ENCODE measurements at places on chromosomes 2 and 18. TPM values are rescaled to one million over a fixed set of nuclear protein-coding genes. Genes with fewer than 3 reads are reported as not detected.

Gene DPYSL5
- total RNA-seq = not detected

Gene LOXHD1
- not detected for total RNA-seq

Gene DCDC2C
- not detected for total RNA-seq

Gene NEB
- 0.27 TPM for total RNA-seq

Gene TTN
- not detected for total RNA-seq

Gene STK16
- total RNA-seq = 36.5 TPM

Gene ONECUT2
- total RNA-seq = 0.14 TPM

Gene ATG9A
- 39.2 TPM for total RNA-seq

Gene EHBP1
- total RNA-seq = 59.1 TPM

Gene COL5A2
- total RNA-seq = 22.7 TPM

Gene RFX8
- not detected for total RNA-seq

Gene GPR39
- total RNA-seq = 10.5 TPM

Gene RAPH1
- total RNA-seq = 12.3 TPM

Gene EPB41L5
- 15.2 TPM for total RNA-seq

Gene L3MBTL4
- 1.0 TPM for total RNA-seq

Gene FEV
- not detected for total RNA-seq

Gene RNF144A
- total RNA-seq = 6.5 TPM

Gene ALPG
- not detected for total RNA-seq

Gene TUBA3E
- not detected for total RNA-seq

Gene DDX1
- total RNA-seq = 124 TPM

Gene MRPL44
- 33.2 TPM for total RNA-seq

Gene C2orf66
- total RNA-seq = 0.14 TPM

Gene KIAA2012
- total RNA-seq = not detected

Gene GREB1L
- total RNA-seq = 5.3 TPM

Gene ALK
- not detected for total RNA-seq

Gene HSBP1L1
- 26.1 TPM for total RNA-seq

Gene PLGLB2
- total RNA-seq = 0.24 TPM

Gene EVX2
- total RNA-seq = not detected

Gene SCN1A
- total RNA-seq = not detected

Gene HRH4
- total RNA-seq = 0.04 TPM

Gene MPP4
- 0.88 TPM for total RNA-seq

Gene CCDC68
- total RNA-seq = 3.9 TPM

Gene PAX8
- 7.0 TPM for total RNA-seq

Gene TMEM163
- not detected for total RNA-seq

Gene MYOM1
- 0.07 TPM for total RNA-seq

Gene REG1A
- not detected for total RNA-seq

Gene MGAT4A
- 0.31 TPM for total RNA-seq

Gene SP5
- not detected for total RNA-seq

Gene UGT1A5
- total RNA-seq = 0.53 TPM

Gene STPG4
- total RNA-seq = 0.07 TPM

Gene LIPG
- 76.3 TPM for total RNA-seq

Gene MC5R
- total RNA-seq = not detected

Gene FAM161A
- 3.3 TPM for total RNA-seq

Gene KLHL14
- total RNA-seq = not detected

Gene ANXA4
- total RNA-seq = 53.4 TPM

Gene CD8B2
- not detected for total RNA-seq

Gene GRHL1
- total RNA-seq = 1.2 TPM

Gene LRP2
- not detected for total RNA-seq

Gene SNORC
- 0.65 TPM for total RNA-seq
